ENCODE measurements at places on chromosomes 2 and 18. TPM values are rescaled to one million over a fixed set of nuclear protein-coding genes. Genes with fewer than 3 reads are reported as not detected.

DNA sequence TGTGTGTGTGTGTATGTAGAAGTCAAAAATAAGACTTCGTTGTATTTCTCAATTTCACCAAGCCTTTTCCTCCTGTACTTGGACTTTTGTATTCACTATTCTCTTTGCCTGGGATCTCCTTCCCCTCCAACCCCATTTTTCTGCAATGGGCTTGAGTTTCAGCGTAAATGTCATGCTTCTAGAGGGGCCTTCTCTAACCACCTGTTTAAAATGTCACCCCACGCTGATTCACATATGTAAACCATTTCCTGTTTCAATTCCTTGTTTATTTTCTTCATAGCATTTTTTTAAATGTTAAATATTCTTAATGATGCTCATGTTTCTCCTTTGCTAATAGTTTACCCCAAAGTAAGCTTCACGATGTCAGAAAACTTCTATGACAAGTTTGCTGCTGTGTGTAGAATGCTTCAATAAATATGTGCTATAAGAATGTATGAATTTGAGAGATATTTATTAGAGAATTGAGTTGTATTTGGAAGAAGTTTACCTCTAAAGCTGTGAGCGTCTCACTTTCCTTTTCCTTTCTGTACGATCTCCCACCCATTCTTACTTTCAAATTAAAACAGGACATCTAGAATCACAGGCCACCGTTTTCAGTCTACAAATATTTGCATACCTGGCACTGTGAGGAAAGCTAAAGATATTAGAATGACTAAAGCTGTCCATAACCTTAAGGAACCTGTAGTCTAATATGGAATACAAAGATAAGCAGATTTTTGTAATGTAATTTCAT, 762.4 kb downstream of the LRRTM4 start:
- no peak for DNase-seq

The CTAGE1 gene
- not detected for total RNA-seq

DNA sequence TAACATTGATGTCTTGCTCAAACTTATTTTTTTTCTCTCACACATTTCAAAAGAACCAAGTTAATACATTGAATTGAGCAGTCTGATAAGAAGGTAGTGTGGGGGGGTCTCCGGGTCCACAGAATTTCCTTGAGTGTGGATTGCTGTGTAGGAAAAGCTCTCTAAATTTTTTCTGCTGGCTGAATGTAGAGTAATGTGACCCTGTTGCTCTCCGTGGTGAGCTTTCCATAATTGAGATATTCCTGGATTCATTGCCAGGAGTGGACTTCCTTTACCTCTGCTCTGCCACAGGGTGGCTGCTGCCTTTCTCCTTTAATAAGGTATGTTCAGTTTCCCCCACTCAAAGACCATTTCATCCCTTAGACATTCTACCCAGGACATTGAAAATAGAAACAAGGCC, 50.9 kb downstream of the PKP4 start:
- DNase-seq = no peak

DNA sequence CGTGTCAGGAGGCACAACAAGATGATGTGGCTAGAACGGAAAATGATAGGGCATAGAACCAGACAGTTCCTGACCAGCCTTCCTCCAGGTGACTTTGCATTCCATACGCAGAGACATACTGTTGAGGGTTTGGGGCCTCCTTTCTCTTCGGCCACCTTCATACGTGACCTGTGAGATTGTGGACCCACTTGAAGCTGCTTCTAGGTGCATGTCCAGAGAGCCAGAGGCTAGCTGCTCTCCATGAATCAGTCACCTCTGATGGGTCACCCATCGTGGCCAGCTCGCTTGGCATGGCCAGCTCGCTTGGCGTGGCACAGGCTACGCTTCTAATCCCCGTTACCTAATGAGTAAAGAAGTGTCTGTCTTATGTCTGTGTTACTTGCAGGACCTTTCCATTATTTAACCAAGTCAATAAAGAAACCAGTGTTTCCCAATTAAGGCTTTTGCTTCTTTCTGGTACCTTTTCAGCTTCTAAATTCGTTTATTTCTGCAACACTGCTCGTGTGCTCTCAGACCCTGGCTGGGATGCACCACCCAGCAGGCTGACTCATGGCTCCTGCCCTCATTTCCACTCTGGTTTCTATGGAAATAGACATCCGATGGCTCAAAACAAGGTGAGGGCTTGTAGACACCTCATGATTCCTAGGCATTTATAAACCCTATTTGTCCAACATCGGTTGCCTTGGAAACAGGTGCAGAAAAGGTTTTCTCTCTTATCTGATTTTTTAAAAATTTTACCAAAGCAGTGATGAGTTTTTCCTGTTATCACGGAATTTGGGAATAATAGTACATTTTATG, 86.7 kb upstream of the B3GNT7 start:
- peak; percentile 11 for DNase-seq

The LYG1 gene
- 0.89 TPM for total RNA-seq

The LRP2 gene
- total RNA-seq = 0.96 TPM

- no peak for DNase-seq
Measured at GRCh38 chr2:144026753-144027152, 493.2 kb downstream of the ZEB2 start.

The SERPINB11 gene
- not detected for total RNA-seq

- DNase-seq = no peak
Measured at GRCh38 chr2:25032094-25032493, 9.8 kb upstream of the EFR3B start.

GRCh38 chr2:24771764-24772586, 21.2 kb downstream of the PTRHD1 start:
- DNase-seq = no peak

- DNase-seq = peak; percentile 23
Measured at GRCh38 chr2:20434588-20435294, 12.1 kb upstream of the RHOB start.

DNA sequence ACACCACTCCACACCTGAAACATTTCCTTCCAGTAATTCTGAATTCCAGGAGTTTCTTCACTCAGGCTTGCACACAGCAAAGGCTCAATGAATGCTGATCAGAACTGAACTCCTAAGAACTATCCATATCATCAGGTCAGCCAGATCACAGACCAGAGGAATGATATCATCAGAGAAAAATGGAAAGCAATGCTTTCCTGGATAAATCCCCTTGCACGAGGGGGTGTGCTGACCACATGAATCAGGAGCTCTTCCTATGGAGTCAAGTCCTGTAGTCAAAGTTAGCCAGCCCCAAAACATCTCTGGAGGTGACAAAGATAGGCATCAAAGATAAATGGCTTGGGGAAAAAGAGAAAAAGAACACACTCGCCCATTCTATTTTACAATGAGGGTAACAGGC, 83.8 kb upstream of the ACVR2A start:
- no peak for DNase-seq

- DNase-seq = no peak
Measured at GRCh38 chr2:189625636-189626035, 35.6 kb upstream of the ASNSD1 start.

DNA sequence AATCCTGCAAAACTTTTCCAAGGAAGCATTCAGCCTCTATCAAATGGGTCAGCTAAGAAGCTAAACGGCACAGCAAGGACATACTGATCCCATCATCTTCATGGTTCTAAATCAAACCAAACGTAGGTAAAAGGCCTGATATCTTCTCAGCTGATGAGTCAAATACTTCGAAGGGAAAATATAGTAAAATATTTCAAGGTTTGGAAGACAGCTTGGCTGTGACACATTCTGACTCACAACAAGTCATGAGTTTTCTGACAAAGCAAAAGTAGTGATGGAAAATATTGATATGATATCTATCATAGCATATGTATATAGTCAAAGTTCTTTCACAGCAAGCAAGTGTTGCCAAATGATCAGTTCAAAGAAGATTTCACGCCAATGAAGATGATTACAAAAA, 31.5 kb downstream of the DOCK10 start:
- no peak for DNase-seq

DNA sequence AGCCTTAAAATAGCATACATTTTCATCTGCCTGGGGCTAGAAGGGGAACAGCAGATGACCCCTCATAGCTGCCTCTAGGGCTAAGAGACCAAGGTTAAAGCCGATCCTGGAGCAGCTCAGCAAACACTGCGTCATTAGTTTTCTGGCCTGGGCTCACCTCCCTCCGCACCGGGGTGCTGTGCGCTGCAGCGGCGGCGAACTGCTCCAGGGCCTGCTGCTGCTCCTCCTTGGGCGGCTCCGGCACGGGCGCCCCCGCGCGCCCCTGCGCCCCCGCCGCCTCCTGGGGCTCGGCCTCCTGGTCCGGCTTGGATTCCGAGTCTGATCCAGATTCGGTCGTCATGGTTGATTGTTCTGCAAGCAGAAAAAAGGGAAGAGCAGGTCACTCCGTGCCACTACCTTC, 55.0 kb downstream of the EPB41L3 start:
- no peak for DNase-seq

GRCh38 chr18:3193331-3193730, 26.4 kb downstream of the MYOM1 start:
- DNase-seq = no peak

DNA sequence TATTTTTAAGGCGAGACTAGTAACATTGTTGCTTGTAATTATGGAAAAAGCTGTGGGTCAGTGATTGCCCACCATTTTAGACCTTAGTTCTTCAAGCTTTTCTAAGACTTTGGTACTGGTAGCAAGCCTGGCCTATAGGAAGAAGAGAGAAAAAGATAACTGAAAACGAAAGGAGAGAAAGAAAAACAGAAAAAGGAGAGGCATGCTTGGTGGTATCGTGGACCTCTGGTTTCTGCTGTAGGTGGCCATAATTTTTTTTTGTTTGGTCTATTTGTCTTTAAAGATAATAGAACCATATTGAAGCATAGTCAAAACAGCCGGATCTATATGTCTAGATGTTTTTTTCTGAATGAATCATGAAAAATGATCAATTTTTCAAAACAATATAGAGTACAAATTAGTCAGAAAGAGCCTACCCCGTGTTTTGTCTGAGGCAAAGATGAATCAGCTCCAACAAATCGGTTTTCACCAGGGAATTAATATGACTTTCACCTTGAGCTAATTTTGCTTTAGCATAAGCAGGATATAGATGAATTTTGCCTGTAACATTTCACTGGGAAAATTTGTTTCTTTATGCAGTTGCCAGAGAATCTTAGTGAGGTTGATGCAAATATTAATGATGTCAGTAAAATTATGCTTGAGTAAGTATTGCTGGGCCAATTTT, 45.7 kb downstream of the CCDC85A start:
- no peak for DNase-seq

The SATB2 gene
- total RNA-seq = 4.0 TPM

All from suprapubic skin (tissue), 4 donors.